ENCODE measurements at places on chromosomes 1 and 21.
A peak's percentile ranks its signal among the peaks of the same experiment; 100 is the strongest.

DNA sequence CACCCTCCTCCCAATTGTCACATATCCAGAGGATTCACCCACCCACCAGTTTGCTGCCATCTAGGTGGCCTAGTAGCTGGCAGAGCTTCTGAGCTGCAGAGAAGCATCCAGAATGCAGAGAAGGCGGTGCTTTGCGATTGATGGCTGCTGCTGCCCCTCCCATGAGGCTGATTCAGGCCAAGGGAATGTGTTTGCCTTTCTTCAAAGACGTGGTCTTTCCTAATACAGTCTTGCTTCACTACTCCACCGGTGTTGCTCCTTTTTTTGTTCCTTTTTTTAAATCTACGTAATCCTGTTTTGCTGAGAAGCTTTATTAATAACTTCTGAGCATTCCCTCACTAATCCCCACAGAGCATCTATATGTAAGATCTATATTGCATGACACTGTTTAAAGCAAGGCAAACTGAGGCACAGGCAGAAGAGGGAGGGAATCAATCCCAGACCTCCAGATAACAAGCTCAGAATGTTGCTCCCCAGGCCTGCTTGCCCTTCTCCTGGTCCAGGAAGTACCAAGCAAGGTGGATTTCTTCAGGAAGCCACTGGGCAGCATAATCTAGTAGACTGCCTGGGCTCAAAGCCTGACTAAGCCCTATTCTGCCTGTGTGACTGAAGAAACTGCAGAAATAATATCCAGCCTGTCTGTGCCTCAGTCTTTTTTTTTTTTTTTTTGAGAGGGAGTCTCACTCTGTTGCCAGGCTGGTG, 275.5 kb upstream of the FMN2 start:
- no peak for DNase-seq

DNA sequence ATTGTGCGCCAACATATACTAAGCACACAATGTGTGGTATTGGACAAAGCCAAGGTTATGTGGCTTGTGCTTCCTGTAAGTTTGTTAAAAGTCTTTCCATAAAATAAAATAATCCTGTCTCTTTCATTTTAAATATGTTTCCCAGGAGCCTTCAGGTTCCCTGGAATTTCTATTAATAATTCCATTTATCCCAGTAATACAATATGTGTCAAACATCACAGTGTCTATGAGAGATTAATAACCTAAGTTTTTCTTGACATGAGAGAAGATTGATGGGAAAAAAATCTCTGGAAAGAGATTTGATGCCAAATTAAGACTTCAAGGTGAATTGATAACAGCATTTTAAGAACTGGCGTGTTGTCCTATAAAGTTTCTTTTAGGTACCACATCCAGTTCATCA, 507.0 kb downstream of the TTLL7 start:
- DNase-seq, result no peak

DNA sequence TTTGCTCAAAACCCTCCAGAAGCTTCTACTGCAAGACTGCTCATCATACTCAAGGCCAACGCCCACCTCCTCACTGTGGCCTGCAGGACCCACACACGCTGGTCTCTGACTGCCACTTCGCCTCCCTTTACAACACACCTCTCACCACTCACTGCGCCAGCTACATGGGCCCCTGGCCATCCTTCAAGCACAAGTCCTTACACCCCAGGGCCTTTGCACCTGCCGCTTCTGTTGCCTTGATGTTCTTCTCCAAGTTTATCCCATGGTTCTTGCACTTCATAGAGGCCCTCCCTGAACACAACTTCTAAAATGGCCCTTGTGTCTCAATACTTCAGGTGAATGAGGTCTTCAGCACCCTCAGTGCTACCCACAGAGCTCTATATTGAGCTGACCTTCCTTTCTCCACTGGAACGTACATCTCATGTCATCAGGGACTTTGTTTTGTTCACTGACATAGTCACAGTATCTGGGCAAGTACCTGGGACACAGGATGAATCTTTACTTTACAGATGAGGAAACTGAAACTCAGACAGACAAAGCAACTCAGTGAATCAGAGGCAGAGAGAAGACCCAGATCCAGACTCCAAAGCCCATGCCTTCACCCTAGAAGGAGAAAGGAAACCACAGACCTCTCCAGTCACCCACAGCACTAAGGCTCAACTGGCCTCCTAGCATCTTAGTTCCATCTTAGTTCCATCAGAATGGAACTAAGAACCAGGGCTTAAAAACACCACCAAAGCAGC, 34.7 kb upstream of the CLSTN1 start:
- no peak for DNase-seq

GRCh38 chr1:65083263-65083896, 64.6 kb upstream of the AK4 start:
- DNase-seq, result no peak

DNA sequence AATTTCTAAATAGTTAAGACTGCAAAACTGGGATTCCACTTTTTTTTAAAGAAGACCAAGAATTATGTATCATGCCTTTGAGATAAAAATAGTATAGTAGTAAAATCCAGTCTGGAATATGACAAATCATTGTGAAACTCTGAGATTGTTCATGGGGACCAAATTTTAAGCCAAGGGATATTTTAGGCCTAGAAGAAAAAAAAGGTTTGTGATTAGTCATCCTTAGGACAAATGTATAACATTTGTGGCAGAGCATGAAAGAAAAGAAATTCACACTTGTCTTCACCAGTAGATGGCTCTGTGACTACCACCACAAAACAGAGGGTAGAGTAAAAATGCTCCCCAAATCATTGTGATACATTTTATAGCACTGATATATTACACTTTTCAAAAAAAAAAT, 226.1 kb downstream of the KCTD3 start:
- no peak for DNase-seq

DNA sequence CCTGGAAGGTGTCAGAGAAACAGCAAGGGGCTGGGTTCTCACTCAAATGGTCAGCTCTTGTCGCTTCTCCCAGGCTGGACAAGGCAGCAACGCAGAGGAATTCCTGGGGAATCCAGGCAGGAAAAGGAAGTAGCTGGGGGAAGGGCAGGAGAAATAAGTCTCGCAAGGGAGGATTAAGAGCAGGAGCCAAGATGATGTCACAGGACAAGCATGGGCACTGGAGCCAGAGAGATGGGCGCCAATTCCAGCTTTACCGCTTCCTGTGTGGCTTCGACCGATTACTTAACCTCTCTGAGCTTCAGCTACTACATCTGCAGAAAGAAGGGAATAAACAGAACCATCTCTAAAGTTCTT, 70.5 kb downstream of the SSBP3 start:
- peak; percentile 67 for DNase-seq

DNA sequence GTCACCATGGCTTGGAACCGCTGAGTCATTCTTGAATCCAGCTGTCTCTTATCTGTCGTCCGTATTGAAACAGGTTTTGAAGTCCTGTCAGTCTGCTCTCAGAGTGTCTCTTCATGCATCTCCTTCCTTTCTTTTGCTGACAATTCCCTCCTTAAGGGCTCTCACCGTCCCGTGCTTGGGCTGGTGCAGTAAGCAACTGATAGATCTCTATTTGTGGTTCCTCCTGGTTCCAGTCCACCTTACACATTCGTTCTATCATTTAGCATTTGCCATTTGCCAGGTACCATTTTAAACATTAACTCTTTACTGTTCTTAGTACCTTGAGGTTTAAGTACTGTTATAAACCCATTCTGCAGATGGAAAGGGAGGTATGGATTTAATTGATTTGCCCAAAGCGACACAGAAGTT, 88.9 kb downstream of the DYRK1A start:
- DNase-seq, result no peak

- no peak for DNase-seq
Measured at GRCh38 chr1:11533790-11534787, 55.1 kb downstream of the DISP3 start.
